Left cardiac atrium (tissue), 4 donors: ENCODE measurements at places on chromosomes 7 and 10. TPM values are rescaled to one million over a fixed set of nuclear protein-coding genes. Genes with fewer than 3 reads are reported as not detected.

Gene NKX2-3
- total RNA-seq = not detected

DNA sequence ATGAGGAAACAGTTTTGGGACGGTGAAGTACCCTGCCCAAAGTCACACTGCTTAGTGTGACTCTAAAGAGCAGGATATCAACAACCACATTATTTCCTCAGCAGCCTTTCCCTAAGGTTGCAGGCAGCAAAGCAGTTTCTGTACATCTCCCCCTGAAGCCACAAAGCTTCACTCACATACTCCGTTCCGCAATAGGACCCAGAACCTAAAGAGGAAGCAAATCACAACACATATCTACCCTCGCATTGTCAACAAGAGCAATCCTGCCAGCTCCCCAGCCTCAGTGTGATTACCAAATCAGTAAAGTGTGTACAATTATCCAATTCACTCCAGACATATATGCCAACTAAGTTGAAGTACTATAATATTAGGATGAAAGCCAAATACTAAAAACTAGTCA, 30.8 kb downstream of the VAX1 start:
- DNase-seq = no peak

DNA sequence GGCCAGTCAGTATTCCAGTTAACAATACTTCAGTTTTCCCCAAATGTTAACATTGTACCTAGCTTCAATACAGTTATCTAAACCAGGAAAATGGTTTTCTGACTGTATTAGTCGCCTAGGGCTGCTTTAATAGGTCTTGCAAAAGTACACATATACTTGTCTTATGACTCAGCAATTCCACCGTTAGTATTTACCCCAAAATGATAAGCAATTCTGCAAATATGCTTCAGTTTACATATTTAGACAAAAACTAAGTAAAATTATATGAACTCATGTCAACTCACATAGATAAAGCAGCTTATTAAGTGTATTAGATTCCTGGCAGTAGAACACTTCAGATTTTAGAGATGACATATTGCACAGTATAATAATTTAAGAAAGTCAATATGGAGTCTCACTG, 363.3 kb downstream of the ARL4A start:
- no peak for DNase-seq

DNA sequence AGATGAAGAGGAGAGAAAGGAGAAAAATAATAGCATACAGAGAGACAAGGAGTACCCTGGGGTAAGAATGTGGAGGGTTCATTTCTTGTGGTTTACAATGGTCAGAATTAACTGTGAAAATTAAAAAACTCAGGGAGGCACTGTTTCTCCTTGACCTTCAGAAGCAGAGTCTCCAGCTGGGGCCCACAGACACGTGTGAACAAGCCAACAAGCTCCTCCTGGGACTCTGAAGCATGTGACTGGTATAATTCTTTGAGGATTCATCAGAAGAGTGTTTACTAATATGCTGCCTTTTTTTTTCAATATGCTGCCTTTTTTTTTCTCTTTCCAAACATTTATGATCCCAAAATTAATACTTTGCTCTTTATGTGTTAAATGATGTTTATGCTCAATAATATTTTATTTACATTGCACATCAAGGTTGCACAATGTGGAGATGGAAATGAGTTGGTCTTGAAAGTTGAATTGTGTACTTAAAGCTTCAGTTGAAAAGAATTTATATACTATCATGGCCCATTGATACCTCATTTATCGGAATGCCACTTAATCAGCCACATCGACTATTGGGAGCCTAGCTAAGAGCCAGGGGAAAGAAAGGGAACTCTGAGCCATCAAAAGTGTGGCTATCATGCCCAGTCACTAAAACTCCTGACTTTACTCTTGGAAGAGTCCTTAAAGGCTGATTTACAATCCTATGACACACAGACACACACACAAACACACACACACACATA, 134.7 kb upstream of the RHOBTB1 start:
- DNase-seq = no peak

DNA sequence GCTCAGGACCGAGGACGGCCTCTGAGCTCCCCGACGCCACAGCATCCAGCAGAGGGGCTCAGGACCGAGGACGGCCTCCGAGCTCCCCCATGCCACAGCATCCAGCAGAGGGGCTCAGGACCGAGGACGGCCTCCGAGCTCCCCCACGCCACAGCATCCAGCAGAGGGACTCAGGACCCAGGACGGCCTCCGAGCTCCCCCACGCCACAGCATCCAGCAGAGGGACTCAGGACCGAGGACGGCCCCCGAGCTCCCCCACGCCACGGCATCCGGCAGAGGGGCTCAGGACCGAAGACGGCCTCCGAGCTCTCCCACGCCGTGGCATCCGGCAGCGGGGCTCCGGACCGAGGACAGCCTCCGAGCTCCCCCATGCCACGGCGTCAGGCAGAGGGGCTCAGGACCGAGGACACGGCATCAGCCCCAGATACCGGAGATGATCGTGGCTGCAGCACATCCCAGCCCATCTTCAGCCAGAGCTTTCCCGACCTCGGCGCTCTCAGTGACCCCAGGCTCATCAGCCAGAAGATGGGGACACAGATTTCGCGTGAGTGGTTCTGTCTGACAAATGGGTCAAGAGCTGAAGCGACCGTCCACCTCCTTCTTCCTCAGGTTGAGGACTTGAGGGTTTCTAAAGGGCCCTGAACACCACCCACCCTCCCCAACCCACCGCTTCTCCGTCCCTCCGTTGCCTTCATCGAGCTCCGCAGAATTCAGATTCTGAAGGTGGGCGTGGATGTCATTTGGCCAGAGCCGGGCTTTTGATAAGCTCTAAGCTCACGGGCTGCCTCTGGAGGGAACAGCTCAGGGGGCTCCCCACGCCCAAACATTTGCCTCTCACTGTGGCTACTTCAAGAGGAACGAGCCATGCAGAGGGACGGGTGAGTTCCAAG, 55.8 kb upstream of the DNAAF5 start:
- no peak for DNase-seq

Gene STEAP4
- total RNA-seq = 53.3 TPM

Gene NKX1-2
- not detected for total RNA-seq

Gene IL15RA
- total RNA-seq = 10.9 TPM

- no peak for DNase-seq
Observed at GRCh38 chr7:151433721-151434400, 6.1 kb downstream of the CRYGN start.

GRCh38 chr7:93883078-93883916, 7.3 kb downstream of the TFPI2 start:
- no peak for DNase-seq

Gene RBP4
- total RNA-seq = 165 TPM

Gene AS3MT
- total RNA-seq = 12.2 TPM

GRCh38 chr7:22238354-22239311, 118.3 kb downstream of the RAPGEF5 start:
- DNase-seq = no peak

Gene ADK
- 31.2 TPM for total RNA-seq

GRCh38 chr7:133152875-133153274, 71.0 kb upstream of the CHCHD3 start:
- DNase-seq = no peak

DNA sequence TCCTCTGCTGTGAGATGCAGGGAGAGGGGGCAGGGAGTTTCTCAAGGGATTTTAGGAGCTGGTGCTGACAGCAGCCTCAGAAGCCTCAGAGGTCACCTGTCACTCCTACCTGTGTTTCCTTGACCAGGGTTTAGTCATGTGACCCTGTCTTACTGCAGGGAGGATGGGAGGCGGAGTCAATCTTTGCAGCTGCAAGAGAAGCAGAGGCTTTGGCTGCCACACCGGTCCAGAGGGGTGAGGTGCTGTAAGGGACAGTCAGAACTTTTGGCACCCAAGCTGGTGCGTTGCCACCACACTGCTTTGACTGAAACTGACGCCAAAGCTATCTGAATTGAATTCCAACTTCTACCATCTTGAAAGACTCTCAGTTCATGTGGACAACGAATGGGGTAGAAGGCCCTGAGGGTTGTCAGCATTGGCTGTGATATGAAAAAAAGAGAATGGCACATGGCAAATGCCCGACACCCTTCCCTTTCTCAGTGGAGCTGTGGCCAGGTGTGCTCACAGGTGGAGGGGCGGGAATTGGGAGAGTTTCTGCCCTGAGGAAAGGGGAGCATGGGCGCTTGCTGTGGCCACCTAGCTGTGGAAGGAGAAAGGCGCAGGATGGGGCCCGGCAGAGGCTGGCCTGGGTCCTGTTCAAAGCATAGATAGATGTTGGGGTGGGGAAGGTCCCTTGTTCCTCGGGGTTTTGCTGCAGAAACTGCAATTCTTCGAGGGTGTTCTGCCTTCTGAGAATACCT, 69.3 kb downstream of the ARHGAP22 start:
- DNase-seq = no peak

- no peak for DNase-seq
Observed at GRCh38 chr7:16007911-16008310, 321.4 kb upstream of the MEOX2 start.

- DNase-seq = no peak
Observed at GRCh38 chr7:157564517-157565177, 227.8 kb downstream of the DNAJB6 start.

DNA sequence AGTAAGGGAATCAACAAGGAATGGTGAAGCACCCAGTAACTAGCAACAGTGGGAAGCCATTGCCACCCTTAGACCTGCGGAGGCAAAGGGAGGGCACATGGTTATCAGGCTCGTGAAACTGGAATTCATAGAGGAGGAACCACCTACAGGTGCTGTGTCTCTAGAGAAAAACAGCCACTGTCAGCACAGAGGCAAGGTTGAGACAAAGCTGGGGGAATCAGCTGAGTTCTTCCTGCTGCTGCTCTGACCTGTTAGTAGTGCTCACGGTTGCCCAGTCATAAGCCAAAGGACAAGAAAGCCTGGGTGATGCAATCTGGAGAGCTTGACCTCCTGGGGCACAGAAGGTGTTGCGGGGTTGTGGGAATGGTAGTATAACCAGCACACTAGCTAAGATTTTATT, 110.1 kb downstream of the TPST1 start:
- no peak for DNase-seq

Gene EN2
- 0.08 TPM for total RNA-seq

DNA sequence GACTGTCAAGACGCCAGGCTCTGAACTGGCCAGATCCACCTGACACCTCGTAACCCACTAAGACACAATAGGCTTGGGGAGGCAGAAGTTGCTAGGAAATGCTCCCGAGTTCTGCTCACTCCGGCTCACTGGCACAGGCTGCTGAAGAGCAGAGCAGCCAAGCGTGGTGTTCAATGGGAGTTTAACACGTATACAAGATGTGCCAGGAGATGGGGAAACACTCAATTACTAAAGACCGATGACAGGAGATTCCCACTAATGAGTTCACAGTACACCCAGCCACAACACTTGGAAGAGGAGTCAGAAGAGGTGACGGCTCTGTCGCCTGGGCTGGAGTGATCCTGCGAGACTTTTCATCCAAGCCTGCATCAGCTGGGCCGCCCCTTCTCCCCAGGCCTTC, 303.4 kb downstream of the GFRA1 start:
- no peak for DNase-seq

GRCh38 chr10:69761320-69761719, 40.4 kb upstream of the COL13A1 start:
- DNase-seq = no peak

DNA sequence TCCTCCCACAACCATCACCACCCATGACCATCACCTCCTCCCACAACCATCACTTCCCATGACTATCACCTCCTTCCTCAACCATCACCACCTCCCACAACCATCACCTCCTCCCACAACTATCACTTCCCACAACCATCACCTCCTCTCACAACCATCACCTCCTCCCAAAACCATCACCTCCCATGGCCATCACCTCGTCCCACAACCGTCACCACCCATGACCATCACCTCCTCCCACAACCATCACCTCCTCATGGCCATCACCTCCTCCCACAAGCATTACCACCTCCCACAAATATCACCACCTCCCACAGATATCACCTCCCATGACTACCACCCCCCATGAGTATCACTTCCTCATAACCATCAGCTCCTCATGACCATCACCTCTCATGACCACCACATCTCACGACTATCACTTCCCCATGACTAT, 52.2 kb downstream of the PDGFA start:
- DNase-seq = no peak

- DNase-seq = no peak
Observed at GRCh38 chr10:71784679-71785272, 11.5 kb upstream of the VSIR start.

GRCh38 chr10:6689036-6689435, 109.0 kb upstream of the PRKCQ start:
- no peak for DNase-seq

- DNase-seq = no peak
Observed at GRCh38 chr7:96248405-96248804, 73.5 kb downstream of the SLC25A13 start.

Gene C10orf53
- not detected for total RNA-seq

DNA sequence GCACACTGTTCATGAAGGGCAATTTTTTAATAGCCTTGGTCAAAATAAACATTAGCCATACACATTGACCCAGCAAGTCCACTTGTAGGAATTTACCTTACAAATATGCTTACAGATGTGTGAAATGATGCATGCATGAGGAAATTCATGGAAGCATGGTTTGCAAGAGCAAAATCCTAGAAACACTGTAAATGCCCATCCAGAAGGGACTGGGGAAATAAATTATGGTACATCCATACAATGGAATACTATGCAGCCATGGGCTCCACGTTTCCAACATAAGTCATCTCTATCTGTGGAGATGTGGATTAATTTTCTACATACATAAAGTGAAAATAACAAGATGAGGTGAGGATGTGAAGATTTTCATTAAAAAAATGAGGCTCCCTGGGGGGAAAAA, 99.1 kb downstream of the NPY start:
- DNase-seq = no peak

Gene RBM17
- 80.3 TPM for total RNA-seq

- DNase-seq = no peak
Observed at GRCh38 chr10:93452143-93452542, 30.0 kb downstream of the MYOF start.

DNA sequence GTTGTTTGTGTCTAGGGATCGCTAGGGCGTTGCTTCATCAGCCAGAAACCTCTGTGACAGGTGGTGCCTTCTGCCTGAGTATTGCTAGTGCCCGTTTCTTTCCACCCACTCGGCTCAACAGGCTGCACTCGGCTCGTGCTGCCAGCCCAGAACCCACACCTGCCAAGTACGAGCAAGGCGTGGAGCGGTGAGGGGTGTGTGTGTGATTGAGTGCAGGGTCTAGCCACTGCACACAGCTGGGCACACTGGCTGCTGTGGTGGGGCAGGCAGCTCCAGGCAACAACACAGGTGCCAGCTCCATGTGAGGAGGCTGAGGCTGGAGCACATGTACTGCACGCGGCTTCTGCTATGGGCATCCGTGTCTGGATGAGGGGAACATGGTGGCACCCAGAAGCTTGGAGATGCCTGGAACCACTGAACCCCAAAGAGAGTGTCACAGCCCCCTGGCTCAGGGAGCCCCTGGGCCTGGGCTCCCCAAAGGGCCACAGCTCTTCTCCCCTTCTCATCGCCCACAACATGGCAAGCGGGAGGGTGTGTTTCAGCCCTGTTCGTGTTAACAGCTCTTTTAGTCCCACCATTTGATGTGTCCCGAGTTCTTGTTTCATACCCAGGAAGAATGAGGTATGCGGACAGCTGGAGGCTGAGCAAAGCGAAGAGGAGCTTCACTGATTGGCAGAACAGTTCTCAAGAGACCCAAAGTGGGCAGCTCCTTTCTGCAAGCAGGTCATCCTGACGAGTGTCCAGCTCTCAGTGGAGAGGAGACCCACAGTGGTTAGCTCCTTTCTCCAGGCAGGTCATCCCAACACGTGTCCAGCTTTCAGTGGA, 78.1 kb downstream of the HDAC9 start:
- no peak for DNase-seq
